ENCODE measurements at places on chromosomes 3 and 15.

- no peak for DNase-seq
Observed at GRCh38 chr3:13414040-13414729, 5.9 kb downstream of the NUP210 start.

DNA sequence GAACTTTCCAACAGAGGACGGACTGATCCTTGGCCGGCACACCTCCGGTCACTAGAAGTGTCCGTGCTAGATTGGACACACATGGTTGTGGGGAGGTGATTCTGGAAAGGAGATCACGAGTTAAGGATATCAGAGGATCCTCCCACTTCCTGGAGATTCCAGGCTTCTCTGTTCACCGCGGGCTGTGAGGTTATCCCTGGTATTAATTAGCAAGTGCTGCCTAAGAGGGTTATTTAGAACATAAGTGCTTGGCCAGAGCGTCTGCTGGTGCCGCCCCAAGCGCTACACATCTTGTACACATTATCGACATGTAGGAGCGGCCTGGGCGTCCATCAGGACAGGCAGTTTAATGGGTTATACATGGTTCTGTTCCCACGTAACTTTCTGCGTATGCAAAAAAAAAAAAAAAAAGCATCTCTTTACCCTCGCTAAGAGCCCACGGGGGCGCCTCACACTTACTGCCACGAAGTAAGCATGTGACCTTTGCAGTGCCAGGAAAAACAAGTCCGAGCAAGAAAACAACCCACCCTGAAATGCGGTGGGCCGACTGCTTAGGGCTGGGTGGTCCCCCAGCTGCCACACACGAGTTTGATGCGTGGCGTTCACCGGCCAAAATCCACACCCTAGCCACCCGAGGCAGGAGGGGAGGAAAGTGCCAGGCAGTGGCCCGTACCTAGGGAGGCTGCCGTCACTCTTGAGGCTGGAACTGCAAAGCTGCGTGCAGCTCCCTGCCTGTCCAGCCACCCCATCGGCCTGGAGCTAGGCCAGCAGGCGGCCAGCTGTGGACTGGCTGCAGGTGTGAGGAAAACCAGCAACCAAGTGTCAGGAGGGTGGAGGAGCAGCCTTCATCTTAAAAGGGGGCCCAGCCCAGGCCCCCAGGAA is 78.0 kb downstream of the CPN2 start:
- DNase-seq, result peak; percentile 17

GRCh38 chr3:40055956-40056355 is 246.5 kb downstream of the MYRIP start:
- DNase-seq, result no peak

GRCh38 chr3:31166249-31166885 is 271.9 kb upstream of the GADL1 start:
- no peak for DNase-seq

DNA sequence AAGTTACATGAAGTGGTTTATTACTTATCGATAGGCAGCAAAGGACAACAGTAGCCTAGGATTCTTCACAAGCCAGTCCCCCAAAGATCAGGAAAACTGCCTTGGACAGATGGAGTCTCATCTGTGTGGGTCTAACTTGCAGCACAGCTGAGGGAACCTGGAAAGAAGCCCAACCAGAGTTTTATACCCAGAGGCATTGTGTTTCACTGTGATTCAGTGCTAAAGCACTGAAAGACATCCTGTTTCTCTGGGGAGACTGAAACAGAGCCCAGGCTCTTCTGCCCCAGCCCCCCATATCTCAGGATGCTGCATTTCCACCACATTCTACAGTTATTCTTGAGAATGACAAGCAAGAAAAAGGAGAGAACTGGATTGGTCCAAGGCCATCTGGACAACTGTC is 48.2 kb upstream of the PYDC2 start:
- DNase-seq, result peak; percentile 72

All from NCI-H69 (cell line).